ENCODE measurements at places on chromosomes 5 and 9.

DNA sequence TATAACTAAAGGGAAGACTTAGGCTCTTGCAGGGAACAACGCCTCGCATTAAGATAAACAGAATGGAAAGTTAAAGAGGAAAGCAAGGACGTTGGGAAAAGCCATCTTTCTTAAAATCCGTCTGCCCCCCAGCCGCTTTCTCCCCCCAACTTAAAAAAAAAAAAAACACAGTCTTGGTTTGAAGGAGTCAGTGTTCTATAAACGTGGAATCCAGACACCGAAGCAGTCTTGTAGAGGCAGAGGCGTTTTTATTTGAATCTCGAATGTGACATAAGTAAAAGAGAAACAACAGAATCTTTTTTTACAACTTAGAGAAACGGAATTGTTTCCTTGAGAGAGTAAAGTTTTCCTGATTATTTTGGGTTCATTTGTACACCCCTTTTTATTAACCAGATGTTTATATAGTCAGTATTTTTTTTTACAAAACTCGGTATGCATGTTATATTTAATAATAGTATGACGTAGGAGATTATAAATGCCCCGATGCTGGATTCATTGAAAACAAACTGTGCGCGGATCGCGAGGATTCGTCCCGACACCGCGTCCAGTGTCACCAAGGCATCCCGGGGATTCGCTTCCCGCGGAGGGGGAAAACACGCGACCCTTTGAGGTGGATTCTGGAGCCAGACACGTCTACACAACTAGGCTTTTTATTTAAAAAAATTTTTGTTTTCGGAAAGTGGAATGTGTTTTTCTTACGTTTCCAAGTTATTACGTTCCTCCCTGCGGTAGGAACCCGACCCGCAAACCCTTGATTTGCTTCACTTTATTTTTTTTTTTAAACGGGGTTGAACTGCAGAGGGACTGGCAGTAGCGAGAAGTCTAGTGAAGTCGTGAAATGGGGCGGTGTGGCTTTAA is 6.7 kb downstream of the PTCH1 start:
- no peak for DNase-seq

DNA sequence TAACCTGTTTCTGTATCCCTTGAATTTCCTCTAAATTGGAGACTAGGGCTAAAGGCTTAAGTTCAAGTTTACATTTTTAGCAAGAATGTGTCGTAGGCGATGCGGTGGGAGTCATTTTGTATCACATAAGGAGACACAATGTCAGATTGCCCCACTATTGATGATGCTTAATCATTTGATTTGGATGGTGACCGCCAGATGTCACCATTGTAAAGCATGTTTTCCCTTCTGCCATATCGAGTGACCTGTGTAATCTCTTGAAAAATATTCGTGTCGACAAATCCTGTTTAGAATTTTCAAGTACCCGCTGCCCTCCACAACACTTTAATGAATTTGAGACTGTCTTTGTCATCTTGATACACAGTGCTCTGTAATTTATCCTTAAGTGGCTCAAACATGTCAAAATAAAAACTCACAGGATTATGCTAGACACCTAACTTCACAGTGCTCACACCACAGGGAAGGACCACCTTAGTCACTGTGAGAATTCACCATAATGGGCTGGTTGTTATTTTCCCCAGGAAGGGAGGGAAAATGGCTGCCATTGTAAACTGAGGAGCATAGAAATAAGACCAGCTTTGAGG is 34.5 kb upstream of the SLC46A2 start:
- DNase-seq = no peak

DNA sequence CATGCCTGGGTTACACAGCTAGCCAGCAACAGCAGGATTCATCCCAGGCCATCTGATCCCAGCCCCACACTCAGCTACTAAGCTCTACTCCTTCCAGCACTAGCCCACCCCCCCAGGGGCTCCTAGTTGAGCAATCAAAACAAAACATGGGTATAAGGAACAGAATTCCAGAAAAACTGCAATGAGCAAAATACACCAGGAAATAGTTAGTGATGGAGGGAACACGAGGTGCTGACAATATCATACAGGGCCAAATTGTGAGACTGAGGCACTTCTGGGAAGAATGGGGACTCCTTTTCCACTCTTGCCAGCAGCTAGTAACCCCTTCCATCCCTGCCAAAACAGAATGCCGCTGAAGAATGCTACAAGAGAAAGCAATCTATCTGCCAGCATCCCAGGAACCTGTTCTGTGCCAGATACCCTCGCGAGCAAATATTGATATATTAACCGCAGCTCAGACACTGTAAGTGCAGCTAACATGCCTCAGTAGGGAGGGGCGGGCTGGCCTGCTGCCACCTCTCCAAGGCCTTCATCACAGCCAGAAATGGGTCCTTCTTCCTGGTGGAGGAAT is 161.4 kb downstream of the SLIT3 start:
- peak; percentile 59 for DNase-seq

DNA sequence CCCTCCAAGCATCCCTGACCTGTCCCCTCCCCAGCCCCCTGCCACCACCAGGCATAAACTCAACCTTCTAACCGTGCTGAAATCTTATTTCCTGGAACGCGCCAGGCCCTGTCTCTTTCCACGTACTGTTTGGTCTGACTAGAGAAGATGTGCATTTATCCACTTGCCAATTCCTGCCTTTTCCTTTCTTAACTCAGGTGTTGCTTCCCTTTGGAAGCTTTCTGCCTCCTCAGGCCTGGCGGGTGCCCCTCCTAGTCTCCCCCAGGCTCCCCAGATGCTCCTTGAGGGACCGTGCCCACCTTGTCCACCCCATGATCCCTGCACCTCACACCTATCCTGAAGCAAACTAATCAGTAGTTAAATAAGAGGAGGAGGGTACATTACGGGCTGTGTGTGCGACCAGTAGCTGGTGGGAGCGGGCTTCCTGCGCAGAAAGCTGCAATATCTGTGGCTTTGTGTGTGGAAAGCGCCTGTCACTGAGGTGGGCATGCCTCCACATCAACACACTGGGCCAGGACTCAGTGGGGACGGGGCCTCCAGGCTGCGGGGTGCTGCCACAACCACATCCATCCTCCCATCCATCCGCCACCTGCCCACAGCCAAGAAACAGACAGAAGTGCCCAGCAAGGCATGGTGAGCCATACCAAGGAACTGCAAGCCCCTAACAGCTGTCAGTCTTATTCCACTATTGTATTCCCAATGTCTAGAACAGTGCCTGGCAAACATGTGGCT is 73.5 kb downstream of the COL23A1 start:
- no peak for DNase-seq

DNA sequence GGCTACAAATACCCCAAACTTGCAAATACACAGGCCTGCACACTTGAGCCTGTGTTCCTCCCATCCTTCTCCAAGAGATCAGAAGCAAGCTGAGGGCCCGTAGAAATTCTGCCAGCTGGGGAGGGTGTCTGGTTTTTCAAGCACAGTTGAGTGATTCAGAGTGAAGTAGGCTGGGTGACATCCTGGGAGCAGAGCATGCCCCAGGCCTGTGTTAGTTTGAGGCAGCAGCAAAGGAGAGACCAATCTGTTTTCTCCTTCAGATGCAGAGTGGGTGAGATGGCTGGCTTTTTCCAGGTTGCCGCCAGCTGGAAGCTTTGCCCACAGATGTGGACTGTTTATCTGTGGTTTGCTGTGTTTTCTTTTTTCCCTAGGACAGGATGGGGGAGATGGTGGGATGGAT is 63.1 kb downstream of the RCL1 start:
- no peak for DNase-seq

DNA sequence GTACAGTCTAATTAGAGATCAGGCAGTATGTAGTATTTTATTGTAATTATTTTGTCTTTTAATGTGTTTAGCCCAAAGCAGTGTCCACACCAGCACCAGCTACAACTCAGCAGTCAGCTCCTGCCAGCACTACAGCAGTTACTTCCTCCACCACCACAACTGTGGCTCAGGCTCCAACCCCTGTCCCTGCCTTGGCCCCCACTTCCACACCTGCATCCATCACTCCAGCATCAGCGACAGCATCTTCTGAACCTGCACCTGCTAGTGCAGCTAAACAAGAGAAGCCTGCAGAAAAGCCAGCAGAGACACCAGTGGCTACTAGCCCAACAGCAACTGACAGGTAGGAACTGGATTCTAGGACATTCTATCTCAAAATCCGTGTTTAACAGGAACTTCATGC is 23.2 kb downstream of the RAD23B start:
- DNase-seq = no peak

- no peak for DNase-seq
Measured at GRCh38 chr5:174444479-174445188, 279.7 kb upstream of the MSX2 start.

GRCh38 chr9:37531699-37532098 is 44.5 kb downstream of the FBXO10 start:
- DNase-seq = no peak

DNA sequence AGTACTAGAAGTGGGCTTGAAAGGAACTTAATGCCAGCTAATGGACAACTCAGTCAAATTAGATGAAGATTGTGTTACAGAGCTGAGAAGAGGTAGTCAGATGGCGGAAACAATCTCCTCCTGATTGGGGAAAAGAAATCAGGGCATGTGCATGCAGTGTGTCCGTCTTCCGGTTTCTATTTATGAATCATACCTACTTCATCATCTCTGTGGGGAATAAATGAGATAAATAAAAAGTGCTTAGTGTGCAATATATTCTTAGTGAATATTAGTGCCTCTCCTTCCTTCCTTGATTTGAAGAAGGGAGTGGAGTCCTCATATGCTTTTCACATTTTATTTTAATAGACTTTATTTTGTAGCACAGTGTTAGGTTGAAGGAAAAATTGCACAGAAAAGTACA is 108.7 kb upstream of the NFIL3 start:
- no peak for DNase-seq

DNA sequence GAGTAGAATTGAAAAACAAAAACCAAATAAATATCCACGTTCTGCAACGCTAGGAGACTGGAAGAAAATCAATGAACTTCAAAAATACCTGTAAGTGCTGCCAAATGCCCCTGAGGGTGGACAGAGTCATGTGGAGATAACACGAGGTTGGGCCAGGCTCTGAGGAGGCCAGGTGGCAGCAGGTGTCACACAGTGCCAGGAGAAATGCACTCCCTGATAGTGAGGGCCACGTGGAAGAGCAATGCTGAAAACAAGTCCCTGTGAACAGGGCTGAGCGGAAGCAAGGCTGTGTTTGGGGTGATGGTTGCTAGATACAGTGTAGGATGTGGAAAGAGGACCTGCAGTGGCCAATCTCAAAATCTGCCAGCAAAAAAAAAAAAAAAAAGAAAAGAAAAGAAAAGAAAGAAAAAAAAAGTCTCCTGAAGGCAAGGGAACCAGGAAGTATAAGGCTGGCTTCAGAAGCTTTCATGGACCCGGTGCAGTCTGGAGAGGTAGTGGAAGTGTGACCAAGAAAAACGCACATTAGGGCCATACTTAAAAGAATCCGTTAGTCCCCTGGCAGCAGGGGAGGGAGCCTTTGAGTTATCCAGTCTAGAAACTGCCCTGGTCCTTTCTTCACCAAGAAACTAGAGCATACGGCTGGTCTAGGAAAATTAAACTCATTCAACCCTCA is 16.8 kb downstream of the C1QTNF3 start:
- no peak for DNase-seq

DNA sequence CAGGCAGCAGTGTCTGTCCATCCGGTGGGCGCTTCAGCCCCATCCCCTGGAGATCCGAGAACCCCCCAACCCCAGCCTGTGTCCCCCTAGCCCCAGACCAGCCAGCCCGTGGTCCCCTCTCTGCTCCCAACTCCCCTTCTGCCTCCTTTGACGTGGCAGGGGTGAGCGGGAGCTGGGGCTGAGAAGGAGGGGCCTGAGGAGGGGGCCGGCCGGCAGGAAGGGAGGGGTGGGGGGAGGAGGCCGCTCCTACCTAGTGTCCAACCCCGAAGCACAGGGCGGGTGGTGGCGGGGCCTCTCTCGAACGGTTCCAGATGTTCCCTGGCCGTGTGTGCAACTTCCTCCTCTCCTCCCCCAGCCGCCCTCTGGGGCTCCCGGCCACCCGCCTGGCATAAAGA is 31.0 kb downstream of the GOLGA2 start:
- peak; percentile 52 for DNase-seq

DNA sequence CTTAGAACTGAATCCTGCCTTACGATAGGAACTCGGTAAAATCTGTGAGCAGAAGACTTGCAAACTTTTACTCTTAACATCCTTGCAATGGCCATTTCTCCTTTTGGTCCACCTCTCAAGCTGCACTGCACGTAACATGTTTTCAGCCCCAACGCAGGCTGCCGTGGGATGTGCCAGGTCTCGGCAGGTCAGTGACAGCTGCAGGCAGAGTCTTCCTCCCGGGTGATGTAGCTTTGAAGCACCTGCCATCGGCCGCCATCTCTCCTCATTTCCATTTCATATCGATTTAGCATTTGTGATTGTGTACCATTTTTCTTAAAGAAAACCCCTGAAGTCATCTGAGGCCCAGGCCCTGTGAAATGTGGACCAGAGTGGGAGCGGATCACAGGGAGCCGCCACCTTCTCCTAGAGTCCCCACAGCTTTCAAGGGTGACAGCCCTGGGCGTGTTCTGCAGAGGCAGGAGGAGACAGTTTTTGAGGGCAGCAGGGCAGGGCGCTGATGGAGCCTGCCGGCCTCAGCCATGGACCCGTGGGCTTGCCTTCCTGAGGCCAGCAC is 25.8 kb upstream of the LPCAT1 start:
- DNase-seq = no peak

- DNase-seq = peak; percentile 51
Measured at GRCh38 chr9:93302586-93303257, 118.8 kb downstream of the WNK2 start.

GRCh38 chr5:9661316-9662015 is 31.3 kb upstream of the TAS2R1 start:
- DNase-seq = no peak

GRCh38 chr9:4864234-4864661 is 71.5 kb downstream of the RCL1 start:
- DNase-seq = no peak

- DNase-seq = no peak
Measured at GRCh38 chr9:78905986-78906755, 609.2 kb downstream of the PSAT1 start.

GRCh38 chr5:180380856-180381255 is 27.7 kb upstream of the GFPT2 start:
- DNase-seq = no peak

DNA sequence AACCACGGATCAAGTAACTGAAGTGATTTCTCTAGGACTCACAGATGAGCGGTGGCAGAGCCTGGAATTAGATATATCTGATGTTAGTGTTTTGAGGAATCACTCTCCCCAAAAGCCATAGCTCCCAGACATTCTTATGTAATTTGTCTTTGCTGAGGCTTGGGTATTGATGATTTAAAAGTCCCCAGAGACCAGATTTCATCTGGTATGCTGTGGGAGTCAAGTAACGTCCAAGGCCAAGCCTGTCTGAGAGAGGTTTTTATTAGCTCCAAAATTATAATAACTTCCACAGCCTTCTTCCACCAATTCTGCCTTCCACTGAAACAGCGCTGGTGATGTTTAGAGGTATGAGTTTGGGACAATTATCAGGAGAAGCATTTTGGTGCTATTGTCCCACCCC is 21.3 kb upstream of the KCNIP1 start:
- no peak for DNase-seq

DNA sequence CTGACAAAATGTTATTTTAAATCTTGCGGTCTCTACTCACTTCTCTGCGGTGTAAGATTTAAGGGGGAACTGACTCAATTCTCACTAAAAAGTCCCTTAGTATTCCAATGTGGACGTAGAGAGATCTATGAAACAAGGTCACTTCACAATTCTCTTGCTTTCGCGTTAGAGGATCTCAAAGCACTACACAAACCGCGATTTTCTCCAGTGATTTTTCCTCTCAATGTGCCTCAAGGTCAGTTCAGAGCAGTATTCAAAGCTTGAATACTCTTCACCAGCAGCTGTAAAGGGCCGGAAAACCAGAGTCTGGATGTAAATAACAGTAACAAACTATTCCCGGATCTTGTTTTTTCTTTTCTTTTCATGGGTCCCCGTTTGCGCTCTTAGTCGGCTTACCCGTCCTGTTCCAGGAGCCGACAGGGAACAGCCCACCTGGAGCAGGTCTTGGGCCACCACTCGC is 128.2 kb downstream of the TMEM161B start:
- DNase-seq = no peak

Data from breast epithelium (tissue), 4 donors.